ENCODE measurements at places on chromosomes 1 and 21.

GRCh38 chr1:19533626-19534025 is 48.3 kb upstream of the CAPZB start:
- no peak for DNase-seq

- DNase-seq: no peak
Measured at GRCh38 chr1:102901996-102902395, 206.3 kb downstream of the COL11A1 start.

GRCh38 chr1:47805018-47805417 is 192.2 kb downstream of the TRABD2B start:
- no peak for DNase-seq

- DNase-seq: no peak
Measured at GRCh38 chr1:208185801-208186231, 58.4 kb downstream of the PLXNA2 start.

GRCh38 chr1:175116210-175116798 is 48.7 kb downstream of the TNN start:
- no peak for DNase-seq

GRCh38 chr1:84505493-84506001 is 639 bp upstream of the SPATA1 start:
- DNase-seq: peak; percentile 36
